Stimulated activated CD4-positive, alpha-beta T cell treated with anti-CD3 and anti-CD28 coated beads, Interleukin-1b, Interleukin-23, amount 100 ng/mL, for 48 hours (primary cell): ENCODE measurements at places on chromosomes 2 and 18.

DNA sequence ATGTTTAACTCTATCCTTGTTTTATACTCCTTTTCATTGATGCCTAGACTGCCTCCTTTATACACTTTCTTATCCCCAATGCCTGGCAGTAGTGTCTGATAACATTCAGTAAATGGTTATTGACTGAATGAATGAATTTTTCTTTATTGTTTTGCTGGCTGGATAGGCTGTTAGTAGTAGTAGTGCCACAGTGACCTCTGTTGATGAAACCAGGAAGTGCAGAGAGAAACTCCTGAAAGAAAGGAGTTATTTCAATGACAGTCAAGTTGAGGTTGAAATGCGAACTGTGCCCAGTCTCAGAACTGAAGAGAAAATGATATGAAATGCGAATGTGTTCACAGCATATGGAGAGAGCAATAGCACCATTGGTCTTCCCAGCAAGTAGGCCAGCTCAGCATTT lies 26.8 kb upstream of the SLC9A2 start:
- no peak for DNase-seq

- no peak for DNase-seq
Observed at GRCh38 chr2:235749771-235750160, 255.9 kb downstream of the AGAP1 start.

DNA sequence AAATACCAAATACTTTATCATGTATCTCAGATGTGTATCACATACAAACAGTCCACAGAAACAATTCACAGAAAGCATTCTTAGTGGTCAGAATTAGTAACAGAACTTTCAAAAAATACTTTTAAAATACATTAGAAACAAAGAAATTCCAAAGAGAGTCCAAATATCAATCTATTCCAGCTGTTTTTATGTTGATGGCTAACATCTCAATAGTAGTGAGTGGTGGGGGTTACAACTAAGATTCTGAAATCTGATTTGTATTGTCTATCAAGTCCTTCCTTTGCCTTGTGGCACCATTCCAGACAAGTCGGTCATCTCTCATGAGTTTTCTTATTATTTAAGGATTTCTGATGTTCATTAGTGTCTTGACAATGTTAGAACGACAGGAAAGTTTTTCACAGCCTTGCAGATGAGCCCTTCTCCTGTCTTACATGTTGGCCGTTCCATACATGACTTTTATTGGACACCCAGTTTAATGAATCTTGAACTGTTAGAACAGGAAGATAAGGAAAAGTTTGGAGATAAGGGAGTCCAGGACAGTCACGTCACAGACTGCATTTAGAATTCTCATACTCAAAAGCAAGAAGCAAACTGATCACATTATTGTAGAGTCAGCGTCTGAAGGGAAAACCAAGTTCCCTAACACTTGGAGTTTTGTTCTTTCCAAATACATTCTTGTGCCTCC lies 410.3 kb downstream of the PID1 start:
- no peak for DNase-seq

DNA sequence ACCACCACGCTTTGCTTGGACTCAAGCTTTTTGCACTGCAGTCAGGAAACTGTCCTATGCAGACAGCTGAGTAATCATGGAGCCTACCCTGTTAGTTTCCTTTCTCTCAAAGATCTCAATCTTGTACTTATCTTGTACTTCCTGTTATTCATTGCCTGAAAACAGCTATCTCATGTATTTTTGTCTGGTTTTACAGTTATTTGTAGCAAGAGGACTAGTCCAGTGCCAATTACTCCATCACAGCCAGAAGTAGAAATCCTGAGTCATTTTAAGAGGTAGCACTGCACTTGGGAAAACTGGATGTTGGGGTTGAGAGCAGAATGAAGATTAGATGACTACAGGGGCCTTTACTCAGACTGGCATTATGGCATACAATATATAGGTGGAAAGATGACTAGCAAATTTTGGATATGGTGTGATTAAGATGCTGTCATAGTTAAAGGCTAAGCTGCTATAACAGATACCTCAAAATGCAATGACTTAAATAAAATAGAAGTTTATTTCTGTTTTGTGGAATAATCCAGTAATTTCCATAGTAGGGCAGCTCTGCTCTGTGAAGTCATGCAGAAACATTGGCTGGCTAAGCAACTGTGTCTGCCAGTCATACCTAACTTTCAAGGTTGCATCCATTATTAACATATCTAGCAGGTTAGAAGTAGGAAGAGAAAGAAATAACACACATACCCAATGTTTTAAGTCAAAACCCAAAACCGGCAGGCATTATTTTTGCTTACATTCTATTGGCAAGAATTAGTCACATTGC lies 21.1 kb upstream of the CHMP3 start:
- DNase-seq = peak; percentile 2

DNA sequence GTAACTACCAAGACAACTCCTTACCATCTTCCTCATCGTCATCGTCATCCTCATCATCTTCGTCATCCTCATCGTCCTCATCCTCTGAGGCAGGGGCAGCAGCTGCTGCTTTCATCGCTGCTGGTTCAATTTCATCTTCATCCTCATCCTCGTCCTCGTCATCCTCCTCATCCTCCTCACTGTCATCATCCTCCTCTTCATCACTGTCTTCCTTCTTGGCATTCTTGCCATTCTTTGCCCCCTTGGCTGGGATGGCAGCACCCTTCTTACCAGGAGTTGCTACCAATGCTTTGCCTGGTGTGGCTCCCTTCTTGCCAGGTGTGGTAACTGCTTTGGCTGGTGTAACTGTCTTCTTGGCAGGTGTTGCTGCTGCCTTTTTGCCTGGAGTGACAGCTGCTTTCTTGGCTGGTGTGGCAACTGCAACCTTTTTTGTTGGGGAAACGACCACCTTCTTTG lies 2.7 kb downstream of the NCL start:
- no peak for DNase-seq

GRCh38 chr2:10786240-10786982 lies 26.2 kb downstream of the PDIA6 start:
- no peak for DNase-seq

DNA sequence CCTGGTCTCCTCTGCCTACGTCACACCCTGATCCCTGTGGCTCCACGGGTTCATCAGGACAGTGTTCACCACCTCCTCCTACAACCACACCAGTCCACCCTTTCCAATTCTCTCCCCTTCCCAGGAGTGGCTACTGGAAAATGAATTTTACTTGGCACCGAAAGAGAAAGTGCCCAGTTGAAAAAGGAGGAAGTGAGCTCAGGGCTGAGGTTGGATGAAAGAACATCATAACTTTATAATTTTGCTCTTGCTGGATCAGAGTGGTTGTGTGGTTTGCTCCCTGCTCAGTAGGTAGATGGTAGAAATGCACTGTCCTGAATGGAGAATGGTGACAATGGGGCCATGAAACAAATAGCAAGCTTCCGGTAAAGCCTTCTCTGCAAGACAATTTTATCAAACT lies 140.3 kb upstream of the DDX18 start:
- DNase-seq = no peak

- DNase-seq = no peak
Observed at GRCh38 chr2:240646176-240646899, 21.1 kb downstream of the GPR35 start.

DNA sequence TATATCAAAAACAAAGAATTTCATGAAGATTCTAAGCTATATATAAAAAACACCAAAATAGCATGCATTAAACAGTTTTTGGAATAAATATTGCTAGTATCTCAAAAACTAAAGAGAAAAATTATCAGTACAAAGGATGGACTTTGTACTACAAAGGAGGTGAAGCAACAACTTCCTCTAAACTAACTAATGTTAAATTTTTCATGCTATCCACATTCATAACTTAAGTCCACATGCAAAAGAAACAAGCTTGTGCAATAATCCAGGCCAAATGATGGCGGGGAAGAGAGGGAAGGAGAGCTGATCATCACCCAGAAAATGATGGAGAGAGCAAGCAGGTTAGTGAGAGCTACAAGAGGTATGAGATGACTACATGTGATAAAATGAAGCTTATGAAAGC lies 70.1 kb downstream of the KIDINS220 start:
- no peak for DNase-seq

- no peak for DNase-seq
Observed at GRCh38 chr2:232085826-232086425, 124.4 kb downstream of the DIS3L2 start.

GRCh38 chr2:24850944-24851343 lies 57.7 kb downstream of the CENPO start:
- no peak for DNase-seq

DNA sequence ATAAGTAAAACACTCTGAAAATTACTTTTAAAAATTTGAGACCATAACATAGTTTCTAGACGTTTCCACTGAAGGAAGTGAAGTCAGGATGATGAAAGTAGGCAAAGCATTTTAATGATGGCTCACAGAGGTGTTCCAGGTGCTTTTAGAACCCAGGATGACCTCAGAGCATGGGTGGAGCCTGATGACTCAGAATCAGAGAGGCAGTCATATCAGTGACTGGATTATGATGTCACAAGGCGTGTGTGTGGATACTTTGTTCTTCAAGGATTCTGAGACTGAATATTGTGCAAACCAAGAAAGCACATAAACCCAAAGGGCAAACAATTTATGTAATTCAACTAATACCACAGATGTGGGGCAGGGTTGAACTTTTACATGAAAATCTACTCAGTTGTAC lies 208.0 kb upstream of the FBXO11 start:
- DNase-seq = peak; percentile 69

DNA sequence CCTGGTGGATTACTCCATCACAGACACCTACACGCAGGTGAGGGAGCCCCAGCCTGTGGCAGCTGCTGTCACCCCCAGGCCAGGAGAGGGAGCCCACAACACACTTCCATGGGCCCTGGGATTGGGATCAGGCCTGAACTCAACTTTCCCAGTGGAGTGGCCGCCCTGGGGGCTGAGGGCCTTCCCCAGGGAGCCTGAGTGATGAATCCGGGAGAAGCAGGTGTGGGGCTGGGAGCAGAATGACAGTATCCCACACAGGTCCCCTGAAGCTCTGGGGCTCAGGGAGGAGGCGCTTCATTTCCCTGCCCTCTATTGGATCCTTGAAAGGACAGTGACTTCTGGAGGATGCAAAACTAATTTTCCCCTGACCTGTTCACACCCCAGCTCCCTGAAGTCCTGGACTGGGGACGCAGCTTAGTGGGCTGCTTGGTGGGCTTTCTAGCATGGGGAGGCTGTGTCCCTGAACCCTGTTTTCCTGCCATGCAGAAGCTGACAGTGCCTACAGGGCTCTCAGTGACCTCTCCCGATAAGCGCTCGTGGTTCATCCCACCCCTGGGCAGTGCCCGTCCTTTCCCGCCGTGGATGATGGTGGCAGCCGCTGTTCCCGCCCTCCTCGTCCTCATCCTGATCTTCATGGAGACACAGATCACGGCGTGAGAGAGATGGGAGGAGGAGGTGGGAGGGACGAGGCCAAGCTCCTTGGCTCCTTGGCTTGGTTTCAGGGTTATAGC lies 11.0 kb downstream of the SLC4A3 start:
- DNase-seq = no peak

- DNase-seq = no peak
Observed at GRCh38 chr2:23433282-23433681, 48.3 kb downstream of the KLHL29 start.

- no peak for DNase-seq
Observed at GRCh38 chr2:48510329-48510728, 19.6 kb upstream of the STON1 start.

- DNase-seq = no peak
Observed at GRCh38 chr2:142961202-142961601, 83.7 kb downstream of the KYNU start.

- DNase-seq = no peak
Observed at GRCh38 chr2:191679818-191680600, 2.1 kb downstream of the NABP1 start.
